ENCODE measurements at places on chromosomes 3 and 15.

GRCh38 chr15:58515807-58516206 is 84.0 kb downstream of the LIPC start:
- no peak for DNase-seq

GRCh38 chr3:157700405-157700804 is 197.2 kb upstream of the VEPH1 start:
- DNase-seq, result no peak

DNA sequence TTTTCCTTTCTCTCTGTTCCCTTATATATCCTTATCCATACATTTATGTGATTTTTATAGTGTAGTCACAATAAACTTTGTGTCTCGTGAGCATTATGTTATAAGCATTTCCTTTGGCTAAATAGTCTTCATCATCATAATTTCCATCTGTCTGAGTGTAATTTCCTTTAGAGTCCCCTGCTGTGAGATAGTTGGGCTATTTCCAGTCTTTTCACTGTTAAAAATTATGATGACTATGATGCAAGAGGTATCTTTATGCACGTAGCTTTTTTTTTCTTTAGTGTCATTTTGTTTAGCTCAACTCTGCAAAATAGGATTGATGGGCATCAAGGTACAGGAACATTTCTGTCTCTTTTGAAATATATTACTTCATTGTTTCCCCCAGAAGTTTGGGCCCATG is 26.9 kb upstream of the CA12 start:
- no peak for DNase-seq

GRCh38 chr15:57256939-57257338 is 119.4 kb upstream of the CGNL1 start:
- DNase-seq, result no peak

GRCh38 chr15:95620934-95621579 is 709.4 kb upstream of the NR2F2 start:
- no peak for DNase-seq
